ENCODE measurements at places on chromosomes 6 and 20.

- DNase-seq = no peak
Measured at GRCh38 chr6:157853902-157854502, 31.0 kb downstream of the SNX9 start.

- no peak for DNase-seq
Measured at GRCh38 chr6:151310852-151311767, 71.3 kb downstream of the AKAP12 start.

DNA sequence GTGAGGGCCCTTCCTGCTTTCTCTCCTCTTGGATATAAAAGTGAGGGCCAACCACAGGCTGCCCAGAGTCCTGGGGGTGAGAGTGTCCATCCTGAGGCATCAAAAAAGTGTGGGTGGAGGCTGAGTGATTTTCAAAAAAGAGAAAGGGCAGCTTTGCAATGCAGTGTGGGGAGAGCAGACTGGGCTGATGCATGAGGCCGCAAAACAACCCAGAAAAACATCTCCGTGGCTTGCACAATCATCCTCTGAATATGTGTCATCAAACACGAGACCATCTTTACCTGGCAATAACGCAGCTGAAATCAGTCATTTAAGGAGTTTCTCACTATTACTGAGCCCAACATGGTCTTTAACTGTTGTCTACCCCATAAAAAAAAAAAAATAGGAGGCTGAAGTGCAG is 191.2 kb upstream of the SOX4 start:
- no peak for DNase-seq

DNA sequence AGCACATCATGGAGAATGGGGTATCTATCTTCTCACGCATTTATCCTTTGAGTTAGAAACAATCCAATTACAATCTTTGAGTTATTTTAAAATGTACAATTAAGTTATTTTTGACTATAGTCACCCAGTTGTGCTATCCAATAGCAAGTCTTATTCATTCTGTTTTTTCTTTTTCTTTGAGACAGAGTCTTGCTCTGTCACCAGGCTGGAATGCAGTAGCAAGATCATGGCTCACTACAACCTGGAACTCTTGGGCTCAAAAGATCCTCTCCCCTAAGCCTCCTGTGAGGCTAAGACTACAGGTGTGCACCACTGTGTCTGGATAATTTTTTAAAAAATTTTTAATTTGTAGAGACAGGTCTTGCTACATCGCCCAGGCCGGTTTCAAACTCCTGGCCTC is 201.5 kb upstream of the ZNF217 start:
- DNase-seq = no peak

- DNase-seq = no peak
Measured at GRCh38 chr20:49118307-49118706, 69.8 kb downstream of the STAU1 start.

- DNase-seq = no peak
Measured at GRCh38 chr20:38430679-38431325, 4.3 kb downstream of the SNHG17 start.

DNA sequence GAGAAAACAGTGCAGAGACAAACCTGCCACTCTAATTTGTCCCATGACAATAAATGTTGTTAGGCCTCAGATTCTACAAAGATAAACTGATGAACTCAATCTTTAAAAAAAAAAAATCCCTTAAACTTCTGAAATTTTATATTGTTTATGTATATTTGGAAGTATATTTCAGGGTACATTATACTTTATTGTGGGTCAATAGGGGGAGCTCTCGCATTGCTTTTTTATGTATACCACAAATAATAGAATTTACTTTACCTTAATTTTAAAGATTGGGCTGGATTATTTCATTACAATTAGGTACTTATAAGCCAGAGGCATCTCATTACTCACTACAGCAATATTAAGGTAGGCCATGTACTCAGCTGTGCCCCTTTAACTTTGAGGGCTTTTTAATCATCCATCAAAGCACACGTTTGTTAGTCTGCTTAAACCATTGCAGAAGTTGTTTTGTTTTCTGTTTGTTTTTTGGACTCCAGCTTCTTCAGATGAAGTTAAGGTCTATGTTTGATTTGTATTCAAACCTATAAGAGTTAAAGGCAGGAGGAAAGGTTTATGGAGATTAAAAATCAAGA is 56.3 kb upstream of the EYA4 start:
- DNase-seq = no peak

DNA sequence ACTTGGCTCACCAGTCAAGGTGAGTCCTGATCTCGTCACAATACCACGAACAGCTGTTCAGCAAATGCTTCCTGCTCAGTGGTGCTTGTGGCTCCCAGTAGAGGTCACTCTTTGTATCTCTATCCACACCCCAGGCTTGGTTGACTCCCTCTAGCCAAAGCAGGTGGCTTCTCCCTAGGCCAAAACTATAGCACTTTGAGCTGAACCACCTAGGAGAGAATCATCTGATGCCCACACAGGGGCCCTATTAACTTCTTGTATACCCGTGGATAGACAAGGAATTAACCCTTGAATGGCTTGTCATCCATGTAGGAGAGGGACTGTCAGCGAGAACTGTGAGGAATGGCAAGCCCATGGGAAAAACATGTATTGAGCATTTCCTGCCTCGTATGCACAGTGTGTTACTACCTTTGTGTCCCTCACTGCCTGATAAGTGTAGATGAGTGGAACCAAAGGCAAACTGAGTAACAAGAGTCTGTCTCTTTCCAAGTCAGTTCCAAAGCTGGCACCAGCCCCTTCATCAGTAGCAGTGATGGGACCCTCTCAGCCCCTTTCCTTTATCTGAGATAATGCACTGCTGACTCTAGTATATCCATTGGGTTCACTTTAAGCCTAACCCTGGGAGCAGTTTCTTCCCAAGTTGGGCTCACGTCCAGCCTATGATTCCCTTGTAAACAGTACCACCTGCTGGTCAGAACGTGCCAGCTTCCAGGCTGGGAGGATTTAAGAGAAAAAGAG is 42.5 kb downstream of the EIF2S2 start:
- peak; percentile 68 for DNase-seq

- no peak for DNase-seq
Measured at GRCh38 chr6:97312241-97312640, 29.2 kb upstream of the MMS22L start.

DNA sequence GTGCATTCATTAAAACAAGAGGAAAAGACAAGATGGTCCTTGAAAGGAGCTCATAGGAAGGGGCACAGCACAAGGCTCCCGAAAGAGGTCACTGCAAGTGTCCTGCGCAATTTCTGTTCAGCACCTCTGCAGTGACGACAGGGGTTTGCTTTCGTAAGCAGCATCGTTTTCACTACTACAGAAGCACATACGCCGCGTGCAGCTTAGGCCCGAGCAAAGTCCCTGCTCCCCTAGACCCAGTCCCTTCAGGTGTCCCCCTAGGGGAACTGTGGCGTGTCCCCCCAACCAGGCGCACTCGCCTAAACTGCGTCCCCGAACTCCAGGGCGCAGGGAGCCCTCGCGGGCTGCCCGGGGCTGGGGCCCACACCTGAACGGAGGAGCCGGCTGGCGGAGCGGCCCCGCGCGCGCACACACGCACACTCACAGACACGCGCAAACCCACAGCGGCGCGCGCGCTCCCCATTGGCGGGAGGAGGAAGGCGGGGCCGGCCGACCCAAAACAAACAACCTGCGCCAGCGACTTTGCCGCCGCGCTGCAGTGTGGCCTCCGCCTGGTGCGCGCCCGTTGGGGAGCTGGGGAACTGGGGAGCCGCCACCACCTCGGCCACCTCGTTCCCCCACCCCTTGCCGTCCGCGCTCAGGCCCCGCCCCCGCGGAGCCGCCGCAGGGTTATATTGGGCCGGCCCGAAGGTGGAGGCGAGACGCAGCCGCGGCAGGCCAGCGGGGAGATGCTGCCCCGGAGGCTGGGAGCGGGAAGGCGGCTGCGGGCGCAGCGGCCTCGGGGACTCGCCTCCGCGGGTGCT is at the start of gene FOXQ1:
Gene FOXQ1, plus strand, starts transcription at position 699 of the 803 bp plus-strand sequence. CDS start 607 bp downstream, outside the sequence.
- DNase-seq = no peak

DNA sequence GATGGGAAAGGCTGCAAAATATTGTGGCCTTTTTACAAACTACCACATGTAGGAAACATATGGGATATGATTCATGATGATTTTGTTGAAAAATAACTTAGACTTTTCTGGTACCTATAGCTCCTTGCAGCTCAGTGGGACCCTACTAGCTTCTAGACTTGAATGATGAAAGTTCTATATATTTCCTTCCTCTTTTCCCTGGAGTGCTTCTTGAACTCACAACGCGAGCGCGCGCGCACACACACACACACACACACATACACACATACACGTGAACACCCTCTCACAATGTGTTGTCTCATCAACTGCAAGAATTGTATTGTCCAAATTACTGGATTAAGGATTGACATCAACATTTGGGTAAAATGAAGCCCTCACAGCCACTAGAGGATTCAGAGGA is 61.9 kb downstream of the TOX2 start:
- no peak for DNase-seq

DNA sequence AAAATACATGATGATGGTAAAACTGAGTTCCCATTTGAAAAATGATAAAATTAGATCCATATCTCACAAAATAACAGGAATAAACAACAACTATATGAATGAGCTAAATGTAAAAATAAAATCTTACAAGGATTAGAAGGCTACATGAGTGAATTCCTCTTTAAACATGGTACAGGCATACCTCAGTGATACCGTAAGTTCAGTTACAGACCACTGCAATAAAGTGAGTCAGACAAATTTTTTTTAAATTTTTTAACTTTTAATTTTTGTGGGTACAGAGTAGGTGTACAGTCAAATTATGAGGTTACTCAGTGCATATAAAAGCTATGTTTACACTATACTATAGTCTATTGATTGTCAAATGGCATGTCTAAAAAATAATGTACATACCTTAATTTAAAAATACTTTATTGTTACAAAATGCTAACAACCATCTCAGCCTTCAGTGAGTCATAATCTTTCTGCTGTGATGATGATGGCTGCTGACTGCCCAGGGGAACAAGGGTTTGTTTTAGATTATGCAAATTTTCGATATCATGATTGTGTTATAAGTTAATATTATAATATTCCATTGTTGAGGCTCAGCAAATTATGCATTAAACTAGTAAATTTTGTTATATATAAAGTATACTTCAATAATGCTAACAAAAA is 222.8 kb upstream of the RUNX2 start:
- DNase-seq = no peak

DNA sequence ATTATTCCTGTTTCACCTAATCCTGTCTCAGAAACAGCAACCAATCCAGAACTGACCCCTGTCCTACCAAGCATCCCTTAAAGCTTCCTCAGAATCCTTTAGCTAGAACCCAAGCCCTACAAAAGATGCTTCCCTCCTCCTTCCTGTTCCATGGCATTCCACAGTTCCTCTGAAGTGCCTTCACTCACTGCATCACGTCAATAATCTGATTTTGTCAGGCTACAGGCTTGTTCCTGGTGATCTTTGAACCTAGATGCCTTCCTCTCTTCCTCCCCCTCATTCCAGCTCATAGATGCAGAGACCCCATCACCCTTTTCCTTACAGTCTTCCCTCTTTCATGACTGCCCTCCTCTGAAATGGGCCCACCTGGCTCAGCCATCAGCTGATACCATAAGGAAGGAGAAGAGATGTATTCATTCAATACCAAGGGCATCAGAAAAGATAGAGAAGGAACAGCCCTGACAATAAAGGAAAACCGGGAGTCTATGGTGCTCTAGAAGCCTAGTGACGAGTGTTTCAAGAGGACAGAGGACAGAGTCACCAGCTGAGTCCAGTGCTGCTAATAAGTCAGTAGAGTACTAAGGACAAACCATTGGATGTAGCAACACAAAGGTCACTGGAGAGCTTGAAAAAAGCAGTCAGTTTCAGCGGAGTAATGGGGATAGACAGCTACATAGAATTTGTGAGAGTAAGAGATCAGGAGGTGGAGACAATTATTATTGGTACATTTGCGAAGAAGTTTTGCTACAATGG is 62.5 kb upstream of the SPDEF start:
- DNase-seq = no peak

- no peak for DNase-seq
Measured at GRCh38 chr6:98380589-98380988, 453.8 kb upstream of the POU3F2 start.

DNA sequence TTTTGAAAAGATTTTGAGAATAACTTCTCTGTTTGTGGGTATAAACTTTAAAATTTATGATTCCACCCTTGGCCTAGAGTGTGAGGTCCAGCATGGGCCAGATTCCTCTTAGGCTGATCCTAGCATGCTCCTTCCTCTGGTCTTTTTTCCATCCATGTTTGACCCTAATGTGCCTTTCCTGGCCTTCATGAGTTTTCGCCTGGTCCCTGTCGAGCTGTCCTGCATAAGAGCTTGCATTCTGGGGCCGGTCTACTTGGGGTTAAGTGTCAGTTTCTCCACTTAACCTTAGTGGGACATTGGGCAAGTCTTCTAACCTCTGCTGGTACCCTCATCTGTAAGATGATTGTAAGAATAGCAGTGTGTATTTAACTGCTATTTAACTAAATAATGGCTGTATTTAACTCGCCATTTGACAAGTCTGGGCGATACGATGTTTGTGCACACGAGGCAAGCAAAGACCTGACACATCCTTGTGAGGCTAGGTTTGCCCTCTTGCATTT is 40.7 kb upstream of the TAGAP start:
- no peak for DNase-seq

DNA sequence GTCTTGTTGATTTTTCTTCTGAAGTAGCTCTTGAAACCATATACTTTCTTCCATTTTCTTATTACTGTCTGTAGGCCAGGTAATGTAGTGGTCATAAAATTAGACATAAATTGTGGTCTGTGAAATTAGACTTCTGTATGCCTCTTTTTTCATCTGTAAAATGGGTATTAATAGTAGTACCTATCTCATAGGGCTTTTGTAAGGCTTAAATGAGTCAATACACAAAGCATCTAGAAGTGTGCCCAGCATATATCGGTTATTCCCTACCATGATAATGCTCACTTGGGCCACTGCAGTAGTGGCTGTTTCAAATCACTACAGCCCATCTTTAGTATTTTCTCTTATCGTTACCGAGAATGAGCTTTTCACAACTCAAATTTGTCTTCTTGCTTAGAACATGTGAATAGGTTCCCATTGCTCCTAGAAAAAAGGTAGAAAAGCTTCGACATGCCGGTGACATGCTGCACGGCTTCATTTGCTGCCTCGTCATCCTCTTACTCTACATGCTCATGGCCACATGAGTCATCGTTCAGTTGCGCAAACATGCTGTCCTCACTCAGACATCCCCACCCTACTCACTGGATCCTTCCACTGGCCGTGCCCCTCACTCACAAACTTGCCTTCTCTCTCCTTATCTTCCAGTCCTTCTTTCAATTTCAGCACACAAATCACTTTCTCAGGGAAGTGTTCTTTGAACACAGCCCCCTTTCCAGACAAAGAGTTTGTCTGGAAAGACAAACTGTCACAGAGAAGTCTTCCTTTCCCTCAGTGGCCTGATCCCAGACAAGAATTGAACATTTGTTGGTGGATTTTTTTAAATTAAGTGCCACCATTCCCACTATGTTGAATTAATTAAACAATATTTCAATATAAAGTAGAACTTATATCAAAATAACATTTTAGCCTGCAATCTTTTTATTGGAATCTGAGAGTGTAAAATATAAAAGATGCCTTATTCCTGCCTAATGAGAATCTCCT is 32.2 kb upstream of the ERVFRD-1 start:
- DNase-seq = no peak

All from CD4-positive, alpha-beta T cell treated with Interleukin-17A for 1 hour (primary cell).